ENCODE measurements at places on chromosomes 16 and 17.

GRCh38 chr16:24118126-24118821 lies 137.9 kb upstream of the CACNG3 start:
- no peak for DNase-seq

GRCh38 chr17:57091186-57091618 lies 6.2 kb downstream of the AKAP1 start:
- DNase-seq, result no peak

GRCh38 chr16:89093602-89094251 lies at the start of gene ACSF3:
ACSF3 (plus strand) TSS chr16:89093852; CDS start chr16:89100682, 6,830 bp downstream.
- DNase-seq, result peak; percentile 78

DNA sequence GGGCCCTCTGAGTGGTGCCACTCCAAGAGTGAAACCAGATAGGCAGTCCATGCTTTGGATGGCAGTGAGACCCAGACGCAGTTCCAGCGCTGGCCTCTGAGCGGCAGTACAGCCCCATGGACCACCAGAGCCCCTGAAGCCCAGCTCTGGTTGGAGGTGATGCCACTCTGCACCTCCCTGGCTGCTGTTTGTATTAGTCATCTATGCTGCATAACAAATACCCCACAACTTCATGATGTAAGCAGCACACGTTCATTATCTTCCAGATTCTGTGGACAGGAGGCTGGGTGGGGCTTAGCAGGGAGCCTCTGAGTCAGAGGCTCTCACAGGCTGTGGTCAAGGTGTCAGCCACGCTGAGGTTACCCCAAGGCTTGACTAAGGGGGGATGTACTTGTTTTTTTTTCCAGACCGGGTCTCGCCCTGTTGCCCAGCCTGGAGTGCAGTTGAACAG lies 5.1 kb upstream of the NME4 start:
- peak; percentile 91 for DNase-seq

DNA sequence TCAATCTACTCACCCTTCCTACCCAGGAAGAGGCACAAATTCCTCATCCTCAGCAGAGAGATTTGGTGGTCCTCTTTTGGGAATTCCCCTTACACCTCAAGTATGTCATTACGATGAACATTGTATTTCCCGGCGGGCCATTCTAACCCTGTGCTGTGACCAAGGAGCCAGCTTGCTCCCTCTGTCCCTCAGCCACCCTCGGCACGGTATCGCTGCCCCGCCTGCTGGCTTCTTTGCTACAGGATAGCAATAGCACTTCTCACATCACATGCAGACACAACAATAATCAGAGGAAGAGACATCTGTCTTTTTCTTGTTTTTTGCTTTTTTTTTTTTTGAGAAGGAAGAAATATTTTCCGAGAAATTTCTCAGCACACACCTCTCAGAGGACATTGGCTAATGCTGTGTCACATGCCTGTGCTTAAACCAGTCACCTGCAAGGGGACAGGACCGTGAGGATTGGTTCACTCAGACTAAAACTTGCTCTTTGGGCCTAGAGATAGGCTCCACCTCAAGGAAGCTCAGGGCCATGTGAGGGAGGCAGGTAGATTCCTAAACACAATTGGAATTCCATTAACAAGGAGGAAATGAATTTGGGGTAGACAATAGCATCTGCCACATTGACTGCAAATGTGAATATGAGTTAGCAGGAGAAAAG lies 41.2 kb downstream of the TMC5 start:
- DNase-seq, result no peak

- DNase-seq, result no peak
Measured at GRCh38 chr16:87190288-87191230, 126.6 kb downstream of the C16orf95 start.

Data from activated CD4-positive, alpha-beta T cell treated with anti-CD3 and anti-CD28 coated beads for 36 hours (primary cell).